Esophagus muscularis mucosa (tissue), 4 donors: ENCODE measurements at places on chromosomes 1 and 21.

- no peaks in the 10 kb centered on the region for H3K36me3 ChIP-seq
- no peak for DNase-seq
- H3K4me3 ChIP-seq: no peak overlapping the region
- no peak overlapping the region for H3K27ac ChIP-seq
- no peaks in the 10 kb centered on the region for H3K27me3 ChIP-seq
These were observed 84.6 kb downstream of the KAZN start for GRCh38 chr1:14682941-14683621.

GRCh38 chr1:84712276-84712874 is 22.1 kb upstream of the SSX2IP start:
- no peaks in the 10 kb centered on the region for H3K36me3 ChIP-seq
- DNase-seq: no peak
- H3K4me3 ChIP-seq: no peak overlapping the region
- H3K27ac ChIP-seq: no peak overlapping the region

DNA sequence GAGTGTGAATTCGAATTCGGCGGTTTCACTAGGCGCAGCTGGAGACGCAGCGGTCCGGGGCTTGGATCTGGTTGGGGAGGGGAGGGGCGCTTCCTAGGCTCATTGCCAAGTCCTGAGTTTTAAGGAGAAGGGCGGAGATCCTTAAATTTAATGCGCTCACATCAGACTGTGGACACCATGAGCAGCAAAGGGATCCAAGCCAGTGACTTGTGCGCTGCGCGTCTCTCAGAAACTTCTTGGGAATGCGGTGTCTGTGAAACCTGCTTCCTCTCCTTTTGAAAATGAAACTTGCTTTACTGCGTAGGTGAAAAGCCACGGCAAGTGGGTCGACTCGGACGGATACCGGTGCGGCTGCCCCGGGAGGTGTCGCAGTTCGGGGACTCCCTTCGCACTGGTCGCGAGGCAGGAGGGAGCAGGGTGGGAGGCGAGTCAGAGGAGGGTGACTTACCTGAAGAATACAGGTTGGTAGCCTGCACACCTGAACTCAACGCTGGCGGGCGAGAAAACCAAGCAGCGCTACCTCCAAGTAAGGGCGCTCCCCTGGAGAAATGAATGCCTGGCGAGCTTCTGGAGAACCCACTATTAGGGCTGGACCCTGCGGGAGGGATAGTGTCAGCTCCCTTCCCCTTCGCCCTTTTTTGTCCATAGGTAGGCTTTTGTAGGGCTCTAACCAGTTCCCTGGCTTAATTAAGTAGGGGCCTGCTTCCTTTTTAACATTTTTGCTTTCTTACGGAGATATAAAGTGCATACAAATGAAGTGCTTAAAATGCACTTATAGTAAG is 992 bp downstream of the TENT5C start:
- DNase-seq: no peak
- H3K4me3 ChIP-seq: peak overlapping the region; percentile 69
- H3K4me1 ChIP-seq: peaks cover 9% of the 10 kb centered on the region
- H3K27me3 ChIP-seq: no peaks in the 10 kb centered on the region
- peak overlapping the region; percentile 83 for H3K27ac ChIP-seq
- no peaks in the 10 kb centered on the region for H3K36me3 ChIP-seq

DNA sequence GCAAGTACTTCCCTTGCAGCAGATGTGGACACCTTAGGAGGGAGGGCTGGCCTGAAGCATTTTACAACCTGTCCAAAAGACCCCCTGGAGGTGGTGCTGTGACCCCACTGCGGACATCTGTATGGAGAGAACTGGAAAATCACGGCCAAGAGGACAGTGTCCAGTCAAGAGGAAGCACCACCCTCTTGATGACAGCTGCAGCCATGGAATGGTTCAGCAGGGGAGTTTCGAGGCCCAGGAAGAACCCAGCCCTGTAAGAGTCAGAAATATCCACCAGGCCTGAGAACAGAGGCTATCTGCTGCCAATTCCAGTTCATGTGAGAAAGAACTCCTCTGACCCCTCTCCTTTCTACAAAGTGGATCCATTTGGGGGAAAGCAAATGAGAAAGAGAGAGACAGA is 126.8 kb downstream of the PLXNA2 start:
- H3K27ac ChIP-seq: no peak overlapping the region
- H3K4me3 ChIP-seq: no peak overlapping the region
- H3K27me3 ChIP-seq: no peaks in the 10 kb centered on the region
- no peak for DNase-seq

GRCh38 chr1:2460203-2460602 is 15.9 kb upstream of the PLCH2 start:
- H3K27me3 ChIP-seq: no peaks in the 10 kb centered on the region
- no peaks in the 10 kb centered on the region for H3K36me3 ChIP-seq
- peaks cover 5% of the 10 kb centered on the region for H3K4me1 ChIP-seq
- no peak overlapping the region for H3K4me3 ChIP-seq
- no peak for DNase-seq

GRCh38 chr1:8061210-8061609 is 35.1 kb upstream of the ERRFI1 start:
- H3K27me3 ChIP-seq: no peaks in the 10 kb centered on the region
- peak overlapping the region; percentile 70 for H3K27ac ChIP-seq
- no peak for DNase-seq

GRCh38 chr1:1185101-1185765 is 11.6 kb downstream of the TTLL10 start:
- peaks cover 7% of the 10 kb centered on the region for H3K4me1 ChIP-seq
- no peak overlapping the region for H3K4me3 ChIP-seq
- H3K27ac ChIP-seq: no peak overlapping the region
- no peaks in the 10 kb centered on the region for H3K27me3 ChIP-seq
- DNase-seq: no peak
- no peaks in the 10 kb centered on the region for H3K36me3 ChIP-seq

DNA sequence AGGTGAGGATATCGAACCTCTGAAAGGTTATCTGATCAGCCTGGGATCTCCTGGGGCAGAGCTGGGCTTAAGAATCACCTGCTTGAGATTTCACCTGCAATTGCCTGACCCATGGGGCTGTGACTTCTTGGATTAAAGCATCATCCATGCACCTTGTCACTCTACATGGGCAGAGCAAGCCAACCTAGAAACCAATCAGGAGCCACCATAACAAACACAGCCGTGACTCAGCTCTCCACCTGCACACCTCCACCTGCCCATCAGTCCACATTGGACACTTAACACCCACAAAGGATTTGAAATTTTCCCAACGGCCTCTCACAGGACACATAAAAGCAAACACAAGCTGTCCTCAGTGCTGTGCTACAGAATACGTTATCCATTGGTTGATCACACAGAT is 35.1 kb upstream of the ETS2 start:
- no peak overlapping the region for H3K4me3 ChIP-seq
- no peak overlapping the region for H3K27ac ChIP-seq
- no peaks in the 10 kb centered on the region for H3K27me3 ChIP-seq
- peaks cover 32% of the 10 kb centered on the region for H3K4me1 ChIP-seq
- H3K36me3 ChIP-seq: no peaks in the 10 kb centered on the region

DNA sequence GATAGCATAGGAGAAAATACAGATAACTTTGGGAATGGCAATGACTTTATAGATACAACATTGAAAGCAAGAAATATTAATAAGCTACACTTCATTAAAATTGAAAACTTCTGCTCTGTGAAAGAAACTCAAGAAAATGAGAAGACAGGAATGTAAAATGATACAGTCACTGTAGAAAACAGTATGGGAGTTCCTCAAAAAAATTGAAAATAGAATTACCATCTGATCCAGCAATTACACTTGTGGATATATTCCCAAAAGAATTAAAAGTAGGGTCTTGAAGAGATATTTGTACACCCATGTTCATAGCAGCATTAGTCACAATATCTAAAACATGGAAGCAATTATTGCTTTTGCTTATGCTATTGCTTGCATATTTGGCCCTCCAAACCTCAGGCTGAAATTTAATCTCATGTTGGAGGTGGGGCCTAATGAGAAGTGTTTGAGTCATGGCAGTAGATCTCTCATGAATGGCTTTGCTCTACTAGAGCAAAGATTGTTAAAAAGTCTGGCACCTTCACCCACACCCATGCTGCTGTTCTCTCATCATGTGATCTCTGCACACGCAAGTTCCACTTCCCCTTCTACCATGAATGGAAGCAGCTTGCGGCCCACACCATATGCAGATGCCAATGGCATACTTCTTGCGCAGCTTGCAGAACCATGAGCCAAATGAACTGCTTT is 15.3 kb upstream of the AHCYL1 start:
- DNase-seq: no peak
- no peaks in the 10 kb centered on the region for H3K36me3 ChIP-seq
- H3K4me1 ChIP-seq: no peaks in the 10 kb centered on the region
- no peak overlapping the region for H3K4me3 ChIP-seq

GRCh38 chr1:200831091-200831490 is 41.7 kb upstream of the GPR25 start:
- H3K27ac ChIP-seq: no peak overlapping the region
- H3K27me3 ChIP-seq: no peaks in the 10 kb centered on the region
- H3K4me1 ChIP-seq: no peaks in the 10 kb centered on the region
- no peak overlapping the region for H3K4me3 ChIP-seq
- DNase-seq: no peak
- no peaks in the 10 kb centered on the region for H3K36me3 ChIP-seq

GRCh38 chr1:201933840-201934430 is 12.4 kb downstream of the LMOD1 start:
- peaks cover 45% of the 10 kb centered on the region for H3K36me3 ChIP-seq
- peak overlapping the region; percentile 92 for H3K27ac ChIP-seq
- no peak overlapping the region for H3K4me3 ChIP-seq

- no peak overlapping the region for H3K4me3 ChIP-seq
- peaks cover 18% of the 10 kb centered on the region for H3K27me3 ChIP-seq
- H3K4me1 ChIP-seq: peaks cover 3% of the 10 kb centered on the region
- no peak overlapping the region for H3K27ac ChIP-seq
- no peaks in the 10 kb centered on the region for H3K36me3 ChIP-seq
- DNase-seq: no peak
These were observed 1.3 kb downstream of the KMO start for GRCh38 chr1:241533326-241534115.

- peaks cover 50% of the 10 kb centered on the region for H3K4me1 ChIP-seq
- peaks cover 5% of the 10 kb centered on the region for H3K36me3 ChIP-seq
These were observed 1.3 kb downstream of the AMIGO1 start for GRCh38 chr1:109508001-109508872.

DNA sequence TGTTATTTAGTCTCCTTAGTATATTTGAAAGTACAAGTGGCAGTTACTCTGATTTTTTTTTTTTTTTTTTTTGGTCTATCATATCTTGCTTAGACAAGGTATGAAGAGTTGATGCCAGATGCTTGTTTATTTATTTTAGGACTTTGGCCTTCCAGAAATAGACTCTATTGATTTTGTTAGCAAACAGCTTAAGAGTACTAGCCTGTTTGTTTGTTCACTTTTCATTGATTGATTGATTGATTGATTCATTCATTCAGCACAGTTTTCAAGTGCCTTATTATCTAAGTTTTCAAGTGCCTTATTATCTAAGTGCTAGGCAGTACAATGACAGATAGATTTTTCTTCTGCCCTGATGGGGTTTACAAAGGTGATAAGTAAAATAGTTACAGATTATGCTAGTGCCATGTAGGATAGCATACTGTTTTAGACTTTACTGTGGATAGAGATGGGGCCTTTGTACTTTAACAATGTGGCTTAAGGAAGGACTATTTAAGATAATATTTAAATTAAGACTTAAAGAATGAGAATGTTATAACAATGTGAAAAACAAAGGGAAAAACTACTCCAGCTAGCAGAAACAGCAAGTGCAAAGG is 50.5 kb downstream of the MTF2 start:
- H3K27me3 ChIP-seq: no peaks in the 10 kb centered on the region
- H3K27ac ChIP-seq: no peak overlapping the region
- H3K4me3 ChIP-seq: no peak overlapping the region
- DNase-seq: no peak
- peaks cover 7% of the 10 kb centered on the region for H3K36me3 ChIP-seq

DNA sequence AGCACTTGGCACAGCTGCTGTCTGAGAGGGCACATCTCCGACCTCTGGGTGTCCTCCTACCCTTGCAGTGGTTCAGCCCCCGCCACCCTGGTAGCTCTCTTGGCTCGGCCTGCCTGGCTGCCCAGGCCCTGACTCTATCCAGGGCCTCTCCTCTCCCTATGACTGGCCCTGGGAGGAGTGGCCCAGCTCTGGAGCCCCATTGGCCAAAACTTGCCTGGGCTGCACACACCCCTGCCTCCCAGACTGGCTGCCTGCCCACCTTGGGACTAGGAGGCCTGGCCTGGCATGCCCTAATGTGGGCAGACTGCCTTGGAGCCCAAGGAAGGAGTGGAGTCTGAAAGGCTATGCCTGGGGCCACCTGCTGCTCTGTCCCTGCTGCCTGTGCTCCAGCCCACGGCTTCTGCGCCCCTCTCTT is 33.6 kb downstream of the ACOT11 start:
- peaks cover 11% of the 10 kb centered on the region for H3K36me3 ChIP-seq
- no peaks in the 10 kb centered on the region for H3K27me3 ChIP-seq
- H3K27ac ChIP-seq: peak overlapping the region; percentile 87
- no peak overlapping the region for H3K4me3 ChIP-seq
- H3K4me1 ChIP-seq: peaks cover 64% of the 10 kb centered on the region
- peak; percentile 95 for DNase-seq

DNA sequence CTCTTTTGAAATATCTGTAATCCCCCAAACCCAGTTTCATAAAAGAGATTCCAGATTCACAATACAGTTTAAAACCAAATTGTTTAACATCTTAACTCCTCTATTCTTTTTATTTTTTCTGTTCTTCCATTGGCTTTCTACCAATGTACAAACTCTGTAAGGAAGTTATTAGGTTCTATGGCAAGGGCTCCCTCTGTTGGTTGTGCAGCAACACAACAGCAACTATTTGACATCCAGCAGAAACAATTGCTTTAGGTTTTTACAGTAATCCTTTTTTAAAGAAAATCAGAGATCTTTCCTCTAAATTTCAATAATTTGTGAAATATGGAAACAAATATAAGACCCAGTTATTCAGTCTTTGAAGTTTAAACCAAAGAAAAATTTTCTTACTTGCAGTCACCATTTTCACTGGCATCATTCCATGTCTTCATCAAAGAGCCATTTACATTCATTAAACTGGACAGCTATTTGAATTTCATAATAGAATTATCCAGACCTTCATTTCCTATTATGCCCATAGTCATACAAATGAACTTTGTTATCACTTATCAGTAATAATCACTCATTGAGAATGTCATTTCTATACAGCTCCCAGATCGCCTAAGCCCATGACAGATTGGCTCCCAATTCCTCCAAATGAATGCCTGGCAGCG is 46.5 kb upstream of the RNF11 start:
- no peaks in the 10 kb centered on the region for H3K4me1 ChIP-seq
- no peak for DNase-seq
- no peaks in the 10 kb centered on the region for H3K36me3 ChIP-seq
- no peak overlapping the region for H3K4me3 ChIP-seq

- no peak overlapping the region for H3K27ac ChIP-seq
- no peak overlapping the region for H3K4me3 ChIP-seq
- peaks cover 3% of the 10 kb centered on the region for H3K36me3 ChIP-seq
- H3K4me1 ChIP-seq: no peaks in the 10 kb centered on the region
- H3K27me3 ChIP-seq: no peaks in the 10 kb centered on the region
These were observed 14.5 kb downstream of the SYT11 start for GRCh38 chr1:155873860-155874259.

DNA sequence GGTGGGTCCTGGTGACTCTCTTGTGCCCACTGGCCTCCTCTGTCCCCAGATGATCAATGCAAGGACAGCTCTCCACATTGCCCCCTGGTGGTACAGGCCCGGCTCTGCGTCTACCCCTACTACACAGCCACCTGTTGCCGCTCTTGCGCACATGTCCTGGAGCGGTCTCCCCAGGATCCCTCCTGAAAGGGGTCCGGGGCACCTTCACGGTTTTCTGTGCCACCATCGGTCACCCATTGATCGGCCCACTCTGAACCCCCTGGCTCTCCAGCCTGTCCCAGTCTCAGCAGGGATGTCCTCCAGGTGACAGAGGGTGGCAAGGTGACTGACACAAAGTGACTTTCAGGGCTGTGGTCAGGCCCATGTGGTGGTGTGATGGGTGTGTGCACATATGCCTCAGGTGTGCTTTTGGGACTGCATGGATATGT is 10.8 kb downstream of the ADAMTSL4 start:
- peak overlapping the region; percentile 59 for H3K4me3 ChIP-seq
- H3K27ac ChIP-seq: peak overlapping the region; percentile 100
- no peak for DNase-seq
- H3K36me3 ChIP-seq: peaks cover 6% of the 10 kb centered on the region
- H3K4me1 ChIP-seq: peaks cover 56% of the 10 kb centered on the region
- no peaks in the 10 kb centered on the region for H3K27me3 ChIP-seq
